ENCODE measurements at places on chromosomes 11 and 22.

GRCh38 chr11:62671236-62671607 is 251 bp upstream of the UQCC3 start:
- no peak for DNase-seq

- no peak for DNase-seq
Observed at GRCh38 chr22:36744413-36744765, 31.5 kb downstream of the IFT27 start.

- DNase-seq: no peak
Observed at GRCh38 chr22:46219636-46220035, 30.5 kb downstream of the CDPF1 start.

GRCh38 chr22:24592851-24593558 is at the start of gene LRRC75B:
Gene LRRC75B, minus strand, starts transcription at chr22:24593073. Its CDS starts 34 bp downstream, at chr22:24593039.
- DNase-seq: peak; percentile 72

DNA sequence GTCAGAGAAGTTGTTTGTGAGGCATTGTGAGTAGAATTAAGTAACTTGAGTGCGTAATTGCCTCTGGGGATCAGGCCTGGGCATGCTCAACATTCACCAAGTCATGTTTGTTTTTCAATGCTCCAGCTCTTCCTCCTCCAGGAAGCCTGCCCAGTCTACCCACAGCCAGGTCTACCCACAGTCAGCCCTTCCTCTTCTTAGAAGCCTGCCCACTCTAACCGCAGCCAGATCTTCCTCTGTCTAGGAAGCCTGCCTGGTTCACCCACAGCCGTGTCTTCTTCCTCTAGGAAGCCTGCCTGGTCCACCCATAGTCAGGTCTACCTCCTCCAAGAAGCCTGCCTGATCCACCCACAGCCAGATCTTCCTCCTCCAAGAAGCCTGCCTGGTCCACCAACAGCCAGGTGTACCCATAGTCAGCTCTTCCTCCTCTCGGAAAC is 25.0 kb downstream of the LRP5 start:
- peak; percentile 68 for DNase-seq

DNA sequence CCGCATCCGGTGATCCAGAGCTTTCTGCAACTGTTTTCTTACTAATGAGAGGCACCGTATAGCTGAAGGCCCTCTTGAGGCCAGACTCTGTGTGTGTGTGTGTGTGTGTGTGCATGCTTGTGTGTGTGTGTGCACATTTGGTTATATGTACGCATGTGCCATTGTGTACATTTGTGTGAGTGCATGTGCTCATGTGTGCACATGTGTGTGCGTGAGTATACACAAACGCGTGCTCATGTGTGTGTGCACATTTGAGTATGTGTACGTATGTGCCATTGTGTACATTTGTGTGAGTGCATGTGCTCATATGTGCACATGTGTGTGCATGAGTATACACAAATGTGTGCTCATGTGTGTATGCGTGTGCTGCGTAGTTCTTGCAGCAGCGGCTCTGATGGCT is 12.3 kb upstream of the FGF19 start:
- DNase-seq: no peak

GRCh38 chr11:63884196-63884932 is 32.6 kb downstream of the RCOR2 start:
- no peak for DNase-seq

DNA sequence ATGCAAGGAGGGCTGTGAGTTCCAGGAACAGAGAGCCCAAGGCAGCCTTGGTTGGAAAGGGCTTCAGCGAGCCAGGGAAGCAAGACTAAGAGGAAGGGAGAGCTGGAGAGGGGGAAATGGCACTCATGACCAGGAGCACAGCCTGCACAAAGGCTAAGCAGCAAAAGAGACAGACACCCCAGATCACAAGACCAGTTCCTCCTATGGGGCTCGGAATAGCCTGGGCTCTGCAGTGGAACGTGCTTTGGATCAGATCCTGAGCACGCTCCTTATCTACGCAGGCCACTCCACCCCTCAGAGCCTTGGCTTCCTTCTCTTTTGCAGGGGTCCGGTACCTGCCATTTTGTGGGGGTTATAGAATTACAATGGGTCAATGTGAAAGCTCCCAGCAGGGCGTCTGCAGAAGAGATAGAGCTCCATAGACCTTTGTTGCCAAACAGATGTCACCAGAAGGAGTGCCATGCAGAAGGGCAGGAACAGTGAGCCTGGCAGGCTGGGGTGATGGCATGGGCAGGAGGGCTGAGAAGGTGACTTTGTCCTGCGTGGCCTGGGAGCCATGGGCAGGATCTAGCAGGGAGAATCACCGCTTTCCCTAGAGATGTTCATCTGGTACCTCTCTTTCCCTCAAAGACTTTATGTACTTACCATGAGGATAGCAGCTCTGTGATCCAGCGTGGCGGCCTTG is 33.8 kb downstream of the ZC3H7B start:
- no peak for DNase-seq

- peak; percentile 41 for DNase-seq
Observed at GRCh38 chr22:45169591-45170466, 6.1 kb downstream of the NUP50 start.

DNA sequence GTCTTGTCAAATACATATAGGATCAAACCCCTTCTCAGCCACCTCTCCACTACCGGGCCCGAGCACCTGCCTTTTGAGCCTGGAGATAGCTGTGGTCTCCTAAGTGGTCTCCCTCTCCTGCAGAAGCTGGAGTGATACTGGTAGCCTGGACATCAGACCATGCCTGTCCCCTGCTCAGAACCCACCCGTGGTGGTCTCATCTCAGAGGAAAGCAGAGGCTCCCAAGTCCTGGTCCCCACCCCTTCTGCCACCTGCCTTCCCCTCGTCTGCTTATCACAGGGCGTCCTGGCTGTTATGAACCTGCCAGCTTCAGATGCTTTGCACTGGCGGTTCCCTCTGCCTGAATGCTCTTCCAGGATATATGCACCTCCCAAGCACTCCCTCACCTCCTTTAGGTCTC is 50.5 kb upstream of the EIF3D start:
- DNase-seq: no peak

- DNase-seq: no peak
Observed at GRCh38 chr11:17774232-17775034, 39.9 kb downstream of the KCNC1 start.

DNA sequence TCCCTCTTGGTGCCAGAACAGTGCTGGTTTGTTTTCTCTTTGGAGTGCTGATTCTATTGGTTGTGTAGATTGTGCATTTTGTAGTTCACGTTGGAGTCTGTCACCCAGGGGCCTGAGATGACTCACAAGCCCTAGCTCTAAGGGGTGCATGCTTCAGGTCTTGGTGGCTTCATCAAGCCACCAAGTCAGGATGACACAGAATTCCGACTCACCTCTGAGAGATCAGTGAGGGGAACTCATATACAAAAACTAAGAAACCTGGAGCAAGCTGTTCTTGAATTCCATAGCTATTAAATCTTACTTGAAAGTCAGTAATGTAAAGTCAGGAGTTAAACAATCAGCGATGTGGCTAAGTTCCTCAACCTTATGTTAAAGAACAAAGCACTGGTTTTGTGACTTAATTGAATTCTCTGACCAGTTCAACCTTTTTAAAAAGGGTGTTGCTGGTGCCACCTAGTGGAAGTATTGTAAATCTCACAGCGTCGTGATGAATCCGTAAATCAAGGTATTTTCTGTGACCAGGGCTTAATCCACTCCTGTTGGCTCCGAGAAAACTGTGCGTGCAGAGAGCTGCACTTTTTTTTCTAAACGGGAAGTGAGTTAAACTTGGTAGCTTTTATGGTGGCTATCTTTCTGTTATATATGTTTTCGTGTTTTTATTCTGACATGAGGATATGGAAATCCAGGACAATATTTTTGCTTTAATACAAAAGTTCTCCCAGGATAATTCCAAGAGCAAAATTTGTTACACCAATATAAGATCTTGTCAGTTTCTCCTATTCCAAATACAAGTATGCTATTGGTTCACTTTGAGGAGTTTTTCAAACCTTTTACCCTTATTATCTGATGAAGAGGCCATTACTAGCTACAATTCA is 14.6 kb downstream of the MMP13 start:
- peak; percentile 73 for DNase-seq

DNA sequence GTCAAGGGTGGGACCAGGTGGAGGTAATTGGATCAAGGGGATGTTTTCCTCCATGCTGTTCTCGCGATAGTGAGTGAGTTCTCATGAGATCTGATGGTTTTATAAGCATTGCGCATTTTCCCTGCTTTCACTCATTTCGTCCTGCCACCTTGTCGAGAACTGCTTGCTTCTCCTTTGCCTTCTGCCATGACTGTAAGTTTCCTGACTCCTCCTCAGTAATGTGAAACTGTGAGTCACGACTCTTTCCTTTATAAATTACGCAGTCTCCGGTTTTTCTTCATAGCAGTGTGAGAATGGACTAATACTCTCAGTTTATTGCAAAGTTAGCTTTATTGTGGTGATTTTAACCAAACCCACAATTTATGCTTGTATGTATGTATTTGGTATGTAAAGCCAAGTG is 878.5 kb upstream of the ANO3 start:
- no peak for DNase-seq

- DNase-seq: no peak
Observed at GRCh38 chr11:1026163-1026450, 10.4 kb downstream of the MUC6 start.

DNA sequence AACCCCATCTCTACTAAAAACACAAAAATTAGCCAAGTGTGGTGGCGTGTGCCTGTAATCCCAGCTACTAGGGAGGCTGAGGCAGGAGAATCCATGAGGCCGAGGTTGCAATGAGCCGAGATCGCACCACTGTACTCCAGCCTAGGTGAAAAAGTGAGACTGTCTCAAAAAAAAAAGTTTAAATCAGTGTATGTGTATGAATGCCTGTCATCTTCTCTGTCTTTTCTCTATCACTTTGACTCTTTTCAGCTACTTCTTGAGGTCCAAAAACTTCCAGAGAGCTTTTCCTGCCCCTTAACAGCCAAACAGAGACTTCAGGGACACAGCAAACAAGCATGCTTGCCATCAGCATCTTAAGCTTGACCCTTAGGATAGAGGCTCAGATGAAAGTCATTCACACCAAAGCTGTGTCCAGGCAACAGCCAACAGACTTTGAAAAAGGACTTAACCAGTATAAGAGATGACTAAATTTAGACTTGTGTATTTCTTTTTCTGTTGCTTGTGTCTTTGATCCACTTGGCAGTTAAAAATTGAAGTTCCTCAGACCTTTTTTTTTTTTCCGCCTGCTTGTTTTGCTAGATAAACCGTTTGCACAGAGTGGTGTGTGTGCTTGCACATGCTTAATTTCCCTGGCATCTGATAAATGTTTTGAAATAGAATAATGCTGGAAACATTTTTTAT is 151.9 kb downstream of the DBX1 start:
- DNase-seq: no peak

DNA sequence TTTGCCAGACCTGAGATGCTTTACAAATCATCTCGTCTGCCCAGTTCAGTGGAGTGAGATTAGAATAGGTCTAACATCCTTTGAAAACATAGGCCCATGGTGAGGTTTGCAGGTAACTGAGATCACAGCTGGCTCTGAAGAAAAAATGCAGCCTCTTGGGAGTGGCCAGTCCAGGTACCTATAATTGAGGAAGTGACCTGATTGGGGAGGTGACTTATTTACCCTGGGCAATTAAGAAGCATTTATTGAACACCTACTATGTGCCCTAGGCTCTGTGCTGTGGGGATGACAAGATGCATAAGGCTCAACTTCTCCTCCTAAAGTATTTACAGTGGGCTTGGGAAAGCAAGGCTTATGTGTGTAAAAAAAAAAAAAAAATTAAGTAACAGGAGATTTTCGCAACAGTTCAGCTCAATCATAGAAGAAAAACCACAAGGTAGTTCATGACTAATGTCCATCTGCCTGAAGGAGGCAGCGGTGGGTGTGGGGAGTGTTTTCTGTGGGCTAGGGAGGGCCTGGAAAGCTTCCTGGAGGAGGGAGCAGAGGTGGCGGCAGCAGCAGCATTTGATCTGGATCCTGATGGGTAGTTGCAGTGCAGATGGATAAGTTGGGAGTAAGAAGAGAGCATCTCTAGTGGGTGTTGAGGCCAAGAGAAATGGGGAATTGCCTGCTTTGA is 16.1 kb downstream of the MICAL2 start:
- peak; percentile 82 for DNase-seq

GRCh38 chr11:63889344-63889743 is 27.6 kb downstream of the RCOR2 start:
- no peak for DNase-seq

- no peak for DNase-seq
Observed at GRCh38 chr11:132463295-132464002, 1068.9 kb downstream of the OPCML start.

DNA sequence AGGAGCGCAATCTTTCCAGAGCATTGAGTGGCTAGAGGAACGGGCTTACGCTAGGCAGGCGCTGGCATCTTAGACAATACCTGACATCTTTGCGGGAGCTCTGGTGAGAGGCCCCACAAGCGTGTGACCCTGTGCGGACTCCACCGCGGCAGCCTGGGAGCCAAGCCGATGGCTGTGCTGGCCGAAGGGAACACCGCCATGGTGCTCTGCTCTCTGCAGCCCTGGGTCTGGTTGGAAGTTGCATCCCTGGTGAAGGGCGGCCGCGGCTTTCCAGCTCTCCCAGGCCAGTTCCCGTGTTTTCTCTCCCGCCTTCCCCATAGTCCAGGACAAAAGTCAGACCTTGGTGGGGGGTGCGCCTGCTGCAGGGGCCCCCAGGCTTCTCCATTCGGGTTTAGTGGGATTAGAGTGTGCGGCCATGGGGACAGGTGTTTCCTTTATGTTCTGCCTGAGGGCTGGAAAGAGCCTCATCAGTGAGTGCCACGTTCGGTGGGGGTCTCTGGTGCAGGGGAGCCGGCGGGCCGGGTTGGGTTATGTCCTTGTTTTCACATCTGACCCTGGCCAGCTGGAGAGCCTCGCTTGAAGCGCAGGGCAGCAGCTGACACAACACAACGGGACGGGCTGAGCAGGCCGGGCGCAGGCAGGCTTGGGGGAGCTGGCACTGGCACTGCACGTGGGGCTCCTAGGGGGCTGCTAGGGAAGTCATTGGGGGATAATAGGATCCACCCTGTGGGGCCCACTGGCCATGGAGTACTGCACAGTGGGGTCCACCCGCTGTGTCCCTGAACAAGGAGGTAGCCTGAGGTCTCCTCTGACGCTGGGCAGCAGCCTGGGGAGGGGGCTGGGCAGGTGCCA is 94.8 kb downstream of the KCNQ1 start:
- no peak for DNase-seq

DNA sequence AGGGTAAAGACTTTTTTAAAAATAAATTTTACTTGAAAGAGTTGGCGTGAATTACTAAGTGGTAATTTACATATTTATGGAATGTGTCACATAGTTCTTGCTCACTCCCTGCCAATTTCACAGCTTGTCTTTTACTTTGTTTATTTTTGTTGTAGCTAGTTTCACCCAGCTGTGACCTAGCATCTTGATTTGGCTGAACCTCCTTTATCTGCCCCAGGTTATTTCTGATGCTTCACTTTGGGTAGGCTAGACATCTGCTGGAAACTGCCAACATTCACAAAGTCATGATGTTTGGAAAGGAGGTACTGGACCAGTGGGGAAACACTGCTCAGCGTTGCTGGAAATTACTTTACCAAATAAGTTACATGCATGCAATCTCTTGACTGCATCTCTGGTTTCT is 1676.0 kb upstream of the RAG2 start:
- no peak for DNase-seq

DNA sequence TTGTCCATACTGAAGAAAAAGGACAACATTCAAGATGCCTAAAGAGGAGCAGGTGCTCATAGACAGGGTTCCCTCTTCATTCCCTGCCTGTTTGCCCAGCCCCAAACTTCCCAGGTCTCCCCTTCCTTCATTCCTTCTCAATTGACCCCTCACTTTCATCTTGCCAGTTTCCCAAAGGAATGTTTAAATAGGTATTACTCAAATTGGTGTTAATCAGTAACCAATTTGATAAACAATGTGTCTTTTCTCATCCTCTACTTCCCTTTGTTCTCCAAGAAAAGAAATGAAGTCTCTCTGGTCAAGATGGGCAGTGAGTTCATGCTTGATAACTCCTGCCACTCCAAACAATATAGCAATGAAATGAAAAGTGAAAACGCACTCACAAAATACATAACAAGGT is 101.9 kb downstream of the TMPRSS5 start:
- no peak for DNase-seq
